Stimulated activated CD4-positive, alpha-beta T cell treated with anti-CD3 and anti-CD28 coated beads, TNF-alpha, amount 100 ng/mL, for 1 hour (primary cell): ENCODE measurements at places on chromosomes 1 and 21.

DNA sequence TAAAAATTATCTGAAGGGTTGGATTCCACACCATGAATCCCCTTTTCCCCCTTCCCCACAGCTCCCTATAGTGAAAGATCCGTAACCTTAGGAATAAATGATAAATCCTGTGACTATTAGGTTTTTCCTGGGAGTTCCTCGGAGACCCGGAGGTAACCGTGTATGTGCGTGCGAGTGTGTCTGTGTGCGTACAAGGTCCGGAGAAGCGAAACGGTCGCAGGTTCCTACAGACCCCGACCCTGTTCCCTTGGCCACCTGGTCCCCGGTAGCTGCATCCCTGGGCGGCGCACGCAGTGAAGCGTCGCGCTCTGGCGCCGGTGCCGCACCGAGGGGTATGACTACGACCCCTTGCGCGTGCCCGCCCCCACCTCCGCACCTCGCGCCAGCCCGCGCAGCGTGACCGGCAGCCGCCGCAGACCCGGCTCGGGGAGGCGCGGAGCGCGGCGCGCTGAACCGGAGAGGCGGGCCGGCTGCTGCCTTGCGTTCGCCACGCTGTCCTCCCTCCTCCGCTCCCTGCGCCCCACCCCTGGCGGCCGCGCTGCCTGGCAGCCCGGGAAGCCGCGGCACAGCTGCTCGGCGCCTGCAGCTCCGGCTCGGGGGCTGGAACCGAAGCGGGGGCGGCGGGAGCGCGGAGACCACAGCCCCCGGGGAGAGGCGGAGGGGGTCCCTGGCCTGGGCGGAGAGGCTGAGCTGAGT is at the start of gene AK5:
AK5 (plus strand) TSS at position 529 of the 696 bp plus-strand sequence. CDS start 295 bp downstream, outside the sequence.
- peak; percentile 25 for DNase-seq

DNA sequence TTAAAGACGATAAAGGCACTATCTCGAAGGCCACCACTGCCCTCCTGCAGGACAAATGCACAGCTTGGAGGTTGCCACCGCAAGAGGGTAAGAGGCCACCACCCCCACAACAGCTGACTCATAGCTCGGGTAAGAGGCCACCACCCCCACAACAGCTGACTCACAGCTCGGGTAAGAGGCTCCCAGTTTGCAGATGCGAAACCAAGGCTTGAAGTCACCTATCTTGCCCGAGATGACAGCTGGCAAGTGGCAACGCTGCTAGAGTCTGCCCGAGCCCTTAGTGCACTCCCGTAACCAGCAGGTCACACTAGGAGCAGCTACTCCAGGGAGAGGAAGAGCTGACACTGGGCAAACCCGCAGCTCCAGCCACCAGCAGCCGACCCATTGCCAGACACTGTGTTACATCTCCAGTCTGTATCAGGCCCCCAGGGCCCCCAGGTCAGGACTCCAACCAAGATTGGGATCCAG is 17.1 kb upstream of the SPSB1 start:
- peak; percentile 55 for DNase-seq

DNA sequence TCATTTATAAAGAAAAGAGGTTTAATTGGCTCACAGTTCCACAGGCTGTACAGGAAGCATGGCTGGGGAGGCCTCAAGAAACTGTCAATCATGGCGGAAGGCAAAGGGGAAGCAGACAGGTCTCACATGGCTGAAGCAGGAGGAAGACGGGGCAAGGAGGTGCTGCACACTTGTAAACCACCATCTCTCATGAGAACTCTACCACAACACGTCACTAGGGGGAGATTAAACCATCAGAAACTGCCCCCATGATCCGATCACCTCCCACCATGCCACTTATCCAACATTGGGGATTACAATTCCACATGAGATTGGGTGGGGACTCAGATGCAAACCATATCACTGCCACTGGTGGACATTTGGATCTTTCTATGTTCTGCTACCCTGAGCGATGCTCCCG is 351.4 kb downstream of the NPHP4 start:
- no peak for DNase-seq

DNA sequence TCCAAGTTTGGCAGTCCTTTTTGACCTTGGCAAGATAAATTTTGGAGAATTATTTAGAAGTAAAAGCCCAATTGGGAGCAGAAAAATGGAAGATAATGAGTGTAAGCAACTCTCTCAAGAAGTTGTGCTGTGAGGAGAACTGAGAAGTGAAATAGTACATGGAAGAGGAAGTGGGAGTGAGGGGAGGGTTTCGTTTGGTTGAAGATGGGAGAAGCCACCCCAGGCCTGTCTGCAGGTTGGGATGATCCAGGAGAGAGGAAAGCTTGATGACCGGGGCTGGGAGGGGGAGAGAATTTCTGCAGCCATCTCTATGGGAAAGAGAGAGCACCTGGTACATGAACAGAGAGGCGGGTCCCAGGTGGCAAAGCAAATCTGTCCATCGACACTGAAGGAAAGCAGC is 8.6 kb upstream of the RCAN1 start:
- no peak for DNase-seq

DNA sequence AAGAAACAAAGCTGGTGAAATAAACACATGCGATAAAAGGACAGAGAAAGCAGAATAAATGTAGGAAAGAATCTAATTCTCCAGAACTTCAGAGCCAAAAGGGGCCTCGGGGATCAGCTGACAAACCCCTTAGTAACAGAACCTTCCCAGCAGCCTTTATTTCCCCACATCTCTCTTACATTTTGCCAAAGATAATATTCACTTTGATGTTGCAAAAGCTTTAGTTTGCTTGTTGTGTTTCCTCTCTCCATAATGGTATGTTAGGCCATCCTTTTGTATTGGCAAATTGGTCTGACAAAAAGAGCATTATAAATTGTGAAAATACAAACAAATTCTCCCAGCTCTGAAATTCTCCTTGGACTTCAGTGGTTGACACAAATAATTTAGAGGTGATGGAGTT is 54.9 kb downstream of the OPTC start:
- no peak for DNase-seq

DNA sequence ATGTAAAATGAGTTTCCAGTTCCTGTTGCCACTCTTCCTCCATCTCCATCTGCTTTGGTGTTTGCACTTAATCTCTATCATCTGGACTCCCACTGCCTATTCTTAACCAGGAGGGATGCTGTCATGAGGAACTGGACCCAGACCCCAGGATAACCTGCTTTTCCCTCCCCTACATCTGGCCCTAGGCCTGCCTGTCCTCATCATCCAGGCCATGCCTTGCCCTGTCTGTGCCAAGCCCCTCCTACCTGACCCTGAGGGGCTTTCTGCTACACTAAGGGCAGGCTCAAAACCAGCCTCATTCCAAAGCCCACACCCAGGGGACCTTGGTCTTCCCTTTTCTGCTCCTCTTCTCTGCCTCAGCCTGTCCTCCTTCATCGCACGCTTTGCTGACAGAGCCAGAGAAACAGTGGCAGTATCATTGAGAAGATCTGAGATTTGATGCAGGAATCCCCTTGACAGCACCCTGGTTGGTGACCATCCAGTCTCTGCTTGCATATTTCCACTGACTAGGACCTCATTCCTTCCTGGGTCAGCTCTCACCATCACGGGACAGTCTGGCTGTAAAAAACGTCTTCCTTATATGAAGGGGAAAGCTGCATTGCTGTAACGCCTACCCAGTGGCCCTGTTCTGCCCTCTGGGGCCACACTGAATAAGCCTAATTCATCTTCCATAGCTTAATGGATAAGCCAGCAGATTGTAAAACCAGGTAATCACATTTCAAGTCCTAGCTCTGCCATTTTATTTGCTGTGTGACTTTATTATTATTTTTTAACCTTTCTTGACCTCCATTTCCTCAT is 38.8 kb downstream of the PLXNA2 start:
- no peak for DNase-seq

DNA sequence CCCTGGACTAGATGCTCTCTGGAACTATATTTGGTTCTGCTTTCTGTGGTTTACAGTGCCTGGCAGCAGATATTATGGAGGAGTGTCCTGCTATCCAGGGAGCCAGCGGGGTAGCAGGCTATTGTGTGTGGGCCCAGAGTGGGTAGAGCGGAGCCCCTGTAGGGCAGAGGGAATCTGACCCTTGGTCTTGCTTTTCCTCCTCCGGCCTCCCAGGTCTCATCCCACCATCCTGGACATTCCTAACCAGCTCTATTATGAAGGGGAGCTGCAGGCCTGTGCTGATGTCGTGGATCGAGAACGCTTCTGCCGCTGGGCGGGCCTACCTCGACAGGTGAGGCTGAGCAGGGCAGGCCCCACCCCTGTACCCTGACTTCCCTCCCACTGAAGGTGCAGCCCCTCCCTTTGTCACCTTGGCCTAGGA is 9.1 kb downstream of the RHOC start:
- no peak for DNase-seq

DNA sequence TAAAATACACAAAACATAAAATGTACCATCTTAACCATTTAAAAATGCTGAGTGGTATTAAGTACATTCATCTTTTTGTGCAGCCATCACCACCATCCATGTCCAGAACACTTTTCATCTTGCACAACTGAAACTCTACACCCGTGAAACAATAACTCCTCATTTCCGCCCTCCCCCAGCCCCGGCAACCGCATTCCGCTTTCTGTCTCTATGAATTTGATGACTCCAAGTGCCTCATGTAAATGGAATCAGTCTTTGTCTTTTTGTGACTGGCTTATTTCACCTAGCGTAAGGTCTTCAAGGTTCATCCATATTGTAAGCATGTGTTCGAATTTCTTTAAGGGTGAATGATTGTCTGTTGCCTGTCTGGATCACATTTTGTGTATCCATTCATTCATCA is 37.2 kb downstream of the SCCPDH start:
- no peak for DNase-seq

DNA sequence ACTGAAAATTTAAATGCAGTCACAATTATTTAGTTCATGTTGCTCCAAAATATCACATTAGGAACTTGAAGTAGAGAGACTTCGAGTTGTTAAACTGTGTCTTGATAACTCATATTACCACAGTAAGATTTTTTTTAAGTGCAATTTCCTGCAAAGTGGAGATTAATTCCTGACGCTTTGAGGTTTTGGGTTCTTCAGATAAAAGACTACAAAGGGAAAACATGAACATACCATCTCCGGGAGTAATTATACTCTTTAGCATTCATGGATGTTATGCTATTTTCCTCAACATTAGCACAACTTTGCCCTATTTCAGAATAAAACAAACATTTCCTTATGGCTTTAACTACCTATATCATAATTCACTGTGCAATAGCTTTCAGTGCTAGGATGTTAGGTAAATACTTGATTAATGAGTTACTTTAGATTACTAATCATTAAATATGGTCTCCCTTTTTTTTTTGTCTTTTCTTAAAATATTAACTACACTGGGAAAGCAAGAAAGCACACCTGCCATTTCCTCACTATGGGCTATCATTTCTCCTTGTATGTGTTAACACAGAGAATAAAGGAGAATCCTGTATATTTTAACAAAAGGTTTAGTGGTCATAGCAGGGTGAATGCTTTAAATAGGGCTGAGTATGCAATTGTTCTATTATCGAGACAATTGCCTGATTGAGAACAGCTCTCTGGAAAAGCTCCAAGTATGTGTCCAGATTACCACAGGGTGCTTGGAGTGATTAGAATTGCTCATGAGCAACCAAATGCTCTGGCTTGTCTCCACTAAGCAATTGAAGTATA is 252.5 kb upstream of the C1orf105 start:
- DNase-seq, result no peak

DNA sequence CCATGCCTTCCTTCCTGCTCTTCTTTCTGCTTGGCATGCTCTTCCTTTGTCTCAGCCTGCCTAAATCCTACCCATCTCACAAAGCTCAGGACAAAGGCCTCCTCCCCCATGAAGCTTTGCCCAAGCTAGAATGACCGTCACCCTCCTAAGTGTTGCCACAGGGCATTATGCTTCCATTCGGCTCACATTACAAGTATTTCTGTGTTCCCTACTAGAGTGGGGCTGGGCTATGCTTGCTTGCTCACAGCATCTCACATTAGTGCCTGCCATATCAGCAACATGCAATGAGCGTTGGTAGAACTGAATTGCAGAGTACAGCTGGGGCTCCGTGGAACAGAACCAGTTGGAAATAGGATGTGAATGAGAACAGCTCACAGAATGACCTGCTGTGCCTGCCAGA is 82.8 kb downstream of the CD58 start:
- DNase-seq, result no peak

DNA sequence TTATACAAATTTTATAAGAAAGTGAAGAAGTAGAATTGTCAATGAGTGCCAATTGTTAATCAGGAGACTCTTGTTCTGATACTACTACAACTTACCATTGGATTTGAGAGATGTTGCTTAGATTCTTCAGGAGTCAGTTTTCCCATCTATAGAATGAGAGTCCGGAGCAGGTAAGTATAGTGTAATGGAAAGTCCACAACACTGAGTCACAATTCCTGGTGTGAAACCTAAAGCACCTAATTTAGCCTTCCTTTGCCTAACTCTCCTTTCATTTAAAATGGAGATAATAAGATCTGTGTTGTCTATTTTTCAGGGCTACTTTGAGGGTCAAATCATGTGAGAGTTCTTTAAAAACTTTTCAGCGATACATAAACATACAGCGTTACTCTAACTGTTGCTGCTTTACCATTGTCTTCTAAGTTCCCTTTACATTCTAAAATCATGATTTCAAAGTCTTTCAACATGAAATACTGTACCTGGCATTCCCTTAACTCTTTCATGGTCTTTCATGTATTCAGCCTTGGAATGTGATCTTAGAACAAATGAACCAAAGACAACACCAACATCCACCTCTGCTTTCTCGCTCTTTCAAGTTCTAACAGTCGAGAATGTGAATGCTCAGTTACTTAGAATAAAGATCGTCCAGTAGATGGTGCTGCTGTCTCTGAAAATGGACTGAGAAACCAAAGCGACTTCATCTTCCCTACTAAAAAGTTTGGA is 90.9 kb downstream of the SLC30A10 start:
- DNase-seq, result no peak

- DNase-seq, result no peak
These were observed 639.6 kb upstream of the ZP4 start for GRCh38 chr1:238530209-238530851.

DNA sequence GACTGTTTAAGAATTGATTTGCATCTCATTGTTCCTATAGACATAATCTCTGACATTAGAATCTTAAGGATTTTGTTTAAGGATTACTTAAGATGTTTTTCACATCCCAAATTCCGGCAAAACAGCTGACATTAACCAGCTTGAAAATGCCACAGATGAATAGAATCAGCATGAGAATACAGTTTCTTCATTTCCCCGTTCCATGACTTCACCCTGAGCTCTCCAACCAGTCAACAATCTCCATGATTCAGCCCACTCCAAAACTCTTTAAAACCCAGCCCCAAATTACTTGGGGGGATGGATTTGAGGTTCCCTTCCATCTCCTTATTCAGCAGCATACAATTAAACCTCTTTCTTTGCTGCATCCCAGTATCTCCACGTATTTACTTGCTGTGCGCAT is 201.0 kb downstream of the LYPLAL1 start:
- no peak for DNase-seq

GRCh38 chr1:107357376-107357775 is 216.5 kb downstream of the NTNG1 start:
- no peak for DNase-seq

DNA sequence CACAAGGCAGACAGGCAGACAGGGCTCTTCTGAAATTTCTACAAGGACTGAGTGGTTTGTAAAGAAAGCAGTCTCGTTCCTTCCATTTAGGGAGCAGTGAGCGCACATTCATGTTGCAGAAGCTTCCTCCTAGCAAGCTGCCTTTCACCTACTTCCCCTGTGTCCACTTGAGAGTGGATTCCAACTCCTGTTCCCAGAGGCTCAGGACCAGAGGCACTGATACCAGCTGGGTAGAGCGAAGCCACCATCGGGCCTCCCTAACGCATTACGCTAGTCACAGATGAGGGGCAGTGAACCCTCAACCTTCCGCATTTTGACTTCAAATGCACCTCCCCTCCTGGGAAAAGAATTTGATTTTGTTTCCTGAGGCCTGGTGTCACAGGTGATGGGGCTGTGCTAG is 215.8 kb downstream of the SIPA1L2 start:
- DNase-seq, result no peak

GRCh38 chr1:172845371-172845770 is 186.5 kb downstream of the FASLG start:
- peak; percentile 19 for DNase-seq
